ENCODE measurements at places on chromosomes 5 and 9.

GRCh38 chr5:34680896-34681295 is 24.8 kb downstream of the RAI14 start:
- DNase-seq: no peak

- no peak for DNase-seq
Measured at GRCh38 chr5:13325765-13326164, 618.7 kb downstream of the DNAH5 start.

DNA sequence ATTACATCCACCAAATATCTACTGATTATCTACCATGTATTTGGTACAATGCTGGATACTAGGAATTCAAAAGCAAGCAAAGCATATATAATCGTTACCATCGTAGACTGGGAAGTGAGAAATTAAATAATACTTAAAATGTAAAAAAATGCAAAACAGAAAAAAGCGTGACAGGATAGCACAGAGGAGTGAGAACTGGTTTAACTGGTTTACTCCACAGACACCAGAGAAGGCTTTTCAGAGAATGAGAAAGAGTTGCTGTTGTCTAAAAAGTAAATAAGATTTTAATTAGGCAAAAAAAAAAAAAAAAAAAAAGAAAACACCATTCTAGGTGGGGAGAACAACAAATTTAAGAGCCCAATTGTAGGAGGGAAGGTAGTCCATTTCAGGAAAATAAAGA is 657.9 kb upstream of the ST8SIA4 start:
- DNase-seq: no peak

DNA sequence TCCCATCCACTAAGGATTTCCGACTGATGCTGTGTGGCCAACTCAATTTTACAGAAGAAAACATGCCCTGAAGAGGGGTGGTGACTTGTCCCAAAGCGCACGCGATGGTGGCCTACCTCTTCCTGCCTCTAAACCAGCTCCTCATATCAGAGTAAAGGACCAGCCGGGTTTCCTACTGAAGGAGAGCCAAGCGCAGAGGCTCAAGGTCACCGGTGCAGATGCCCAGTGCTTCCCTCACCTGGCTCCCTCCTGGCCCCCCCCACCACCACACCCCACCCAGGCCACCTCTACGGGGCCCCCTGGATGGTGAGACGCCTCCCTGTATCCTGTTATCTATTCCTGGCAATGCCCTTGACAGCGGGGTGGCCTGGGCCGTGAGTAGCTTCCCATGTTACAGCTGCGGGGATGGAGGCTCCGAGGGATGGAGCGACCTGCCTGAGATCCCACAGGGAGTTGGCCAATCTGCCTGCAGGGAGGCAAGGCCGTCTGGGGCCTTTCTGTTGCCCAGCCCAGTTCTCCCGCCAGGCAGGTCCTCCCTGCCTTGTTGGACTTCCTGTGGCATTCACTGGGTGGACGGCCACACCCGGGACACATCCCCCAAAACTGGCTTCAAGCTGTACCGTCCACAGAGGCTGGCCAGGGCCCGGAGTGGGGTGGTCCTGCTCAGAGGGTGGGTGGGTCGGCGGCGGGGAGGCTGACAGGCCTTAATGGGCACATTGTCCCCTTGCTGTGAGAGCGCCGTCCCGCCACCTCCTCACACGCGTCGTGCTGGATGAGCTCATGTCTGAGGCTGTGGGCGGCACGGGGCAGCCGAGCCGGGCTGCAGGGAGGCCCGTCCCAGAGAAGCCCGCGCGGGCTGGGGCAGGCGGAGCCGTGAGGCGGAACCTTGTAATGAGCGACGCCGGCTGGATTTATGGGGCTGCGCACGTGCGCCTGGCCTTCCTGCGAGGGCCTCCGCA is 72.5 kb downstream of the MACROH2A1 start:
- no peak for DNase-seq

- DNase-seq: no peak
Measured at GRCh38 chr5:176789873-176790615, 20.3 kb upstream of the UNC5A start.
